ENCODE measurements at places on chromosomes 2 and 18.

DNA sequence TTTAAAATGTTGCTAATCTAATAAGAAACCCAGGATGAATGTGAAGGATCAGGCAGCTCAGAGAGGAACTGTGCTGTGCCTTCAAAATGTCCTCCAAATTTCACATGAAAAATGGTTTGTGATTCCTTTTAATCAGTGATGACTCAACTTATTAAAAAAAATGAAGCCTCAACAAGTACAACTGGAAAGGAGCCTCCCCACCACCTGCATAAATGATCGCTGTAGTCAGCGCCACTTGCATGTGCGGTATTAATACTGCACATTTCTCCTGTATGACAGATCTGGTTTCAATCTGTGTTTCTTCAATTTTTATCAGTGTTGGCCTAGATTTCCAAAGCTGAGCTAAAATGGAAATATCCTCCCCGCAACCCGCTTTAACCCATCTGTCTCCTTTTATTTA is 115.0 kb upstream of the TMEM200C start:
- DNase-seq, result no peak

DNA sequence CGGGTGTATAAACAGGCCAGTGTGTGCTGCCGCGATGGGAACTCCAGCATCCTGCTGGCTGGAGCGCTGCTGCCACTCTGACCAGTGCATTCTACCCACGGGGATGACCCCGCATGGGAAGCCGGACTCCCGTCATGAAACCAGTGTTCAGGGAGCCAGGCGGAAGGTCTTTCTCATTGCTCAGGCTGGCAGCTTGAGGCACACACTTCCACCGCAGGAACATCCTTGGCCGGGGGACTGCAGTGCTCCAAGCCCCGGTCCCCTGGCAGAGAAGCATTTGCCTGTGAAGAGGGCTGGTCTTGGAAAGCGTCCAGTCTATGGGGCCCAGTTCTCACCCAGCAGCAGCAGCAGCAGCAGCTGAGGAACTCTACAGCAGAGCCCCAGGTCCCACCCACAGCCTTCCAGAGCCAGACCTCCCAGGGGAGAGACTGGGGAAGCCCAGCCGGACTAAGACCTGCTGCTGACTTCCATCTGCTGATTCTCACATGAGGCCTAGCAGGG is 235.9 kb downstream of the KLHL29 start:
- no peak for DNase-seq

DNA sequence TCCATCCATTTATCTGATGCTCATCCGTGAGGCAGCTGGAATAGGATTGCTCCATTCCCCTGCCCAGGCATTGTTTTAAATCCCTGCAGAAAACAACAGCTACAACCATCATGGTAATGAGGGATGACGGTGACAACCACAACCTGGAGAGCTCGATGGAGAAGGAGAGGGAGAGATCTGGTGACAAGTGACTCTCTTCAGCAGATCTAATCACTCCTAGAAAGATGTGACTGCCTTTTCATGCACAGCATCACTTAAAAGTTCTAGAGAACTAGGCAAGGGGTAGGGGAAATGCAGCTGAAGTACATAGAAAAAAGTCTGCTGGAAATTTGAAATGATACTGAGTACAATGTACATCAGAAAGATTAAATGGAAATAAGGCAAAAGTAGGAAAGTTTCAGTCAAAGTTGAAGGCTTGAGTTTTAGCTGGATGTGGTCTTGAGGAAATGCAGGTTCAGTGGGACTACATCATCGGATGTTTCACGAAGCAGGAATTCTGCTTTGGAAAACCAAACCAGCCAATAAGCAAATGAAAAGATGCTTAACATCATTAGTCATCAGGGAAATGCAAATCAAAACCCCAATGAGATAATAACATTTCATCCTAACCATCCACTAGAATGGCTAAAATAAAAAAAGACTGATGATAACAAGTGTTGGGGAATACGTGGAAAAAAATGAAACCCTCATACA is 6.8 kb upstream of the ARHGAP25 start:
- no peak for DNase-seq

DNA sequence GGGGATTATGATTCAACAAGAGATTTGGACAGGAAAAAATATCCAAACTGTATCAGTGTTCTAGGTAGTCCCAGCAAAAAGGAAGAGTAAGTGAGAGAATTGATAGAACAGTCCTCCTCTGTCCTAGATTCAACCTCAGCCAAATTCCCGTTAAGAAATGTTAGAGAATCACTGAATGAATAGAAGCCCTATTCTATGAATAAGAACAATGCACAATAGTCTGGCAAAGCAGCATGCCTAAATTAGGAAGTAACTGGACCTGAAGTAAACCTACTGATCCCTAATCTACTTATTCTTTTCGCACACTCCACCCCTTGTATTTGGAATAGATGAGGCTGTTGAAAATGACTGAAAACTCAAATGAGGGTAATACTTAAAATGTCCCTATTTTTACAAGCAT is 1665.5 kb downstream of the LRP1B start:
- DNase-seq, result no peak

- no peak for DNase-seq
These were observed 110.9 kb downstream of the MIB1 start for GRCh38 chr18:21851327-21851961.

DNA sequence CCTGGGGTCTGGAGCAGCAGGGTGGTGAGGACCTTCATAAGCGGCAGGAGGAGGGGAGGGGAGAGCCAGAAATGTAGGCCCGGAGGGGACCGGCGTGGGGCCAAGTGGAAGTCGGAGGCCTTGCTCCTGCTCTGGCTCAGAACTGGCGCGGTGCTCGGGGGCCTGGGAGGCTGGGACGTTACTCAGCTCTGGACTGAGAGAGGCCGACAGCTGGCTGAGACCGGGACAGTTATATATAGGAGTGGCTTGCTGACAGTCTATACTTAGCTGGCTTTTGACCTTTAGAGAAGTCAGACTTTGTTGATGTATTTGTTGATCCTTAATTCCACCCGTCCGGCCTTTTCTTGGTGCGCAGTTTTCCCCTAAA is 15.7 kb downstream of the IGFBP5 start:
- DNase-seq, result no peak

DNA sequence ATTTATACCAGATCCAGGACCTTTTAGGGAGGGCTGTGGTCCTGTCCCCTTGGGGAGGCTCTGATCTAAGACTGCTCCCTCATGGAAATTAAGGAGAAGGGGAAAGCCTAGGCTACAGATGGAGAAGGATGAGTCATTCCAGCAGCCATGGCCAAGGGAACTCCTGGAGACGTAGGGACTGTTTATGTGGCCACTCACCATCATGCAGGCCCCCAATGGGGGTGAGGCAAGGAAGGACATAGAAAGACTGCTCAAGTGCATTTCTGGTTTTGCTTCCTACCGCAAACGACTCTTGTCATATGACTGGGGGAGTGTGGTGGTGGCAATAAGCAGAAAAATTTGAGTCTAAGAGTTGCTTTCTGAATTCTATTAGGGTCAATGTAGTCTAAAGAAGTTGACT is 54.0 kb upstream of the CYP1B1 start:
- DNase-seq, result no peak

GRCh38 chr2:133044556-133044955 is 374.6 kb upstream of the LYPD1 start:
- no peak for DNase-seq

DNA sequence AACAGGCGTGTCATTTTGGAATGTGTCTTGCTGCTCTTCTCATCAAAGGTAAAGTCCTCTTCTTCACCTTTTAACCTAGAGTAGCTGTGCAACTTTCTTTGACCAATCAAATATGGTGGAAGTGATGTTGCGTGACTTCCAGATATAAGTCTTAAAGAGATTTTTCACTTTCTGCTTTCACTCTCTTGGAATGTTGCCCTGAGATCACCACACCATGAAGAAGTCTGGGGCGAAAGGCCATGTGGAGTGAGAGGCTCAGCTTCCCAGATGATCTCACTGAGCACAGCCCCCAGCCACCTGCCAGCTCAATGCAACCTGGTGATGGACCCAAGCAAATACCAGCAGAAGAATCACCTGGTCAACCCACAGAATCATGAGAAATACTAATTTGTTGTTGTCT is 7.1 kb upstream of the GALNT3 start:
- no peak for DNase-seq

- DNase-seq, result no peak
These were observed 112.8 kb downstream of the CELF4 start for GRCh38 chr18:37452682-37453385.

DNA sequence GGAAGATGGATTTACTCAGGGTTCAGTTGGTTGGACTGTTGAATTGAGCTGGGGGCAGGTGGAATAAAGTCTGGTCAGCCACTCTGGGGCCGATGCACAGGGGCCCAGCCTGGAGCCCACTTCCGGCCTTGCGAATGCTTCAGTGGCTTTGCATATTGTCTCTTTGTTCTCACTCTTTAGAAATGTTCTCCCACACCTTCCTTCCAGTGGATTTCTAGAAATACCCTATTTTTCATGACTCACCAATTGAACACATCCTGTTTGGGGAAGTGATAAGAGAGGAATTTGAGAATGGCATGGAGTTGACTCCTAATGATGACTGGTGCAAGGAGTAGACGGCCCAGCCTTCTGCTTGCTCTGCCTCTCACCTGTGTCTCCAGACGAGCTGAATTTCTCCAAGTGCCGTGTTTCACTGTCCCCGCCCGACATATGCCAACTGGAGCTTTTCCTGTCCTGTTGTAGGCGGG is 28.1 kb downstream of the ASAP2 start:
- no peak for DNase-seq

DNA sequence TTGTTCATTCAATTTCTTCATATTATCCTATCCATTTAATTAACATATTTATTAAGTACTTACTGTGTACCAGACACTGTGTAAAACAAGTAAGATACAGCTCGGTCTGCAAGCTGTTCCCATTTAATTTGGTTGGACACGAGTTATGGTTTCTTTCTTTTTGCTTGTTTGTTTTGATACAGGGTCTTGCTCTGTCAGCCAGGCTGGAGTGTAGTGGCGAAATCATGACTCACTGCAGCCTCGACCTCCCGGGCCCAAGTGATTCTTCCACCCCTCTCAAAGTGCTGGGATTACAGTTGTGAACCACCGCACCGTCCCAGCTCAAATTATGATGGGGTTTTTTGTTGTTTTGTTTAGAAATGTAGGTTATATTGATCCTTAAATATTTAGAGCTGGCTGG is 9.0 kb downstream of the CYBRD1 start:
- DNase-seq, result no peak

GRCh38 chr2:196955036-196955435 is 28.5 kb upstream of the PGAP1 start:
- DNase-seq, result no peak

- DNase-seq, result no peak
These were observed 1.7 kb upstream of the GPR35 start for GRCh38 chr2:240623531-240624010.

DNA sequence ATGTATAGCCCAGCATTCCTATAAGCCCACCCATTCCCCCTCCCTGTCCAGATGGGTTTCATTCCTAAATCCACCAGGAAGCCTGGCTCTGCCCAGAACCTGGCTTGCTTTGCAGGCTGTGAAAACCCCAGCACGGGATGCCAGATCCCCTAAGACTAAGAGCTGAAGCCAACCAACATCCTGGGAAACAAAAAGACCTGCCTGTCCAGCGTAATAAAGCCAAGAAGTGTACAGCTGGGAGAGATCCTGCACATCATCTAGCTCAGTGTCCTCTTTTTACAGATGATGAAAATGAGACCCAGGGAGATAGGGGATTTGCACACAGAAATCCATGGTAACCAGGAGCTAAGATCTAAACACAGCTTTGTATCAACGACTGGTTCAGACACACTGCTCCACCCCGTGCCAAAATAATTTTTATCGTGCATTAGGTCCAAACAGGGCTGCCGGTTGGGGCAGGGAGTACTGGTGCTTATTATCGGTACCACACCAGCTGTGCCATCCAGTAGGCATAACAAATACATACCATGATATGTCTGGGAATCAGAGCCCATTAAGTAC is 2.9 kb downstream of the RND3 start:
- DNase-seq, result no peak

GRCh38 chr18:44325903-44326635 is 354.6 kb upstream of the SETBP1 start:
- peak; percentile 57 for DNase-seq

DNA sequence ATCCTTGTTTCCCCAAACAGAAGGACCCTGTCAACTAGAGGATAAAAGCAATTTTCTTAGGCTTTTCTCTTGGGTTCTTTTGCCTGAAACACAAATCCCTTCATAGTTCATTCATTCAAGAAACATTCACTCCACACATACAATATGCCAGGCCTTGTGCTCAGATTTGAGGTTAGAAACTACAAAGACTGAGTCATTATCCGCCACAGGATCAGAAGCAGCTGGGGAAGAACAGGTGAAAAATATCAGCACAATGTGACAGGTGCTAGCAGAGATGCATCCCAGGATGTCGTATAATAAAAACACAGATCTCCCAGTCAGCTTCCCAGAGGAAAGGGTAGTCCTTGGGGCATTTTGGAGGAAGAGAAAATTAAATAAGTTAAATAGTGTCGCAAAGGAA is 172.4 kb downstream of the LRATD1 start:
- DNase-seq, result no peak

DNA sequence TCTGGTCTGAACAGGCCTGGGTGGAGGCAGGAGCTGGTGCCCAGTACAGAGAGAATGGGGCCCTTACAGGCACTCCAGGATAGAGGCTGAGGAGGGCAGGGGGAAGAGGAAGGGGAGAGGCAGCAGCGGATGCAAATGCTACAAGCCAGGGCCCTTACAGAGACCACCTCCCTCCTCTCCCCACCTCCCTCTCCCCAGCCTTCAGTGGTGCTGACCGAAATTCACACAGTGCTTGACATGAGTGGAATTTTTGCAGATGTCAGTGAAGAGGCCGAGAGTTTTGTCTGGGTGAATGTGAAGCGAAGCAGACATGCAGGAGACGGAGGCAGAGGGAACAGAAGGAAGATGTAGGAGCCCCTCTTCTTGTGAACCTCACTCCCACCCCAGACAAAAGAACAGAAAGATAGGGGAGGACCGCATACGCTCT is 31.9 kb downstream of the CIB4 start:
- DNase-seq, result no peak

DNA sequence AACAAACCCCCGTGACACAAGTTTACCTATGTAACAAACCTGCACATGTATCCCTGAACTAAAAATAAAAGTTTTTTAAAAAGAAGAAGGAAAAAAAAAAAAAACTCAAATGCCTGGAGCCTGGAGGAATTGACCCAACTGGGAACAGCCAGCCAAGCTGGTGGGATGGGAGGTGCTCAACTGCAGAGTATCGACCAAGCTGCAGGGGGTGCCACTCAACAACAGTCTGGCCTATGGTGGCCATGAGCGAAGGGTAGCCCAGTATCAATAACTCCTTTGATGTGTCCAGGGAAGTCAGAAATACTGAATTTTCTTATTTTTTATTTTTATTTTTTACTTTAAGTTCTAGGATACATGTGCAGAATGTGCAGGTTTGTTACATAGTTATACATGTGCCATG is 310.3 kb upstream of the DLGAP1 start:
- no peak for DNase-seq

DNA sequence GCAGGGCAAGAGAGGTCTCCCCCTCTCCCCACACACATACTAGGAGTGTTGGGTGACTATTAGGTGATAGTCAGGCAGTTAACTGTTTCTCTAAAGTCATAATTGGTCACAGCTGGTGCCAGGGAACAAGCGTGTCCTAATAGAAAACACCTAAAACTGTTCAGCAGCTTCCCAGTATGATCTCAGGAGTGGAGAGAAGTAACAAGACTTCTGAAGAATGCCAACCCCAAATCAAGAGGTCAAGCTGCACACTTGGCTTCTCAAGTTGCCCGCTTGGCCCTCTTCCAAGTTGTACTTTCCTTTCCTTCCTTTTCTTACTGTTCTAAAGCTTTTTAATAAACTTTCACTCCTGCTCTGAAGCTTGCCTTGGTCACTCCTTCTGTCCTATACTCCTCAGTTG is 22.4 kb upstream of the STAT1 start:
- DNase-seq, result no peak
